ENCODE measurements at places on chromosomes 5 and 9.

DNA sequence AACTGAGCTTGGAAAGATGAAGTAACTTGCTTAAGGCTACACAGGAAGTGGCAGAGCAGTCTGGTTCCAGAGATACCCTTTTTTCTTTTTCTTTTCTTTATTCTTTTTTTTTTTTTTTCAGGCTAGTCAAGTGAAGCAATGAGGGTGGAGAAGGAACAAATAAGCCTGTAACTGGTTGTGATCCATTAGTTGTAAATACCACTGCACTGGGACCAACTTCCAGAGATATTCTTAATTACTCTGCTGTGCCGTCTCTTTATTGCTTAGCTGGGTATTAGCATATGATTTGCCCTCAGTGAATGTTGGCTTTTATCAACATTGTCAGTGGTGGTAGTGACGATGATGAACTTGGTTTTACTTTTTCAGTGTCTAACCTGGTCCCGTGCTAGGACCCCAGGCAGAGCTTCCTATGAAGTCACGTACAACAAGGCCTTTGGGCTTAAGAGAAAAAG, 26.7 kb downstream of the LNPEP start:
- DNase-seq: peak; percentile 36

- no peak for DNase-seq
These were observed 22.0 kb upstream of the SPINK1 start for GRCh38 chr5:147853372-147853987.

DNA sequence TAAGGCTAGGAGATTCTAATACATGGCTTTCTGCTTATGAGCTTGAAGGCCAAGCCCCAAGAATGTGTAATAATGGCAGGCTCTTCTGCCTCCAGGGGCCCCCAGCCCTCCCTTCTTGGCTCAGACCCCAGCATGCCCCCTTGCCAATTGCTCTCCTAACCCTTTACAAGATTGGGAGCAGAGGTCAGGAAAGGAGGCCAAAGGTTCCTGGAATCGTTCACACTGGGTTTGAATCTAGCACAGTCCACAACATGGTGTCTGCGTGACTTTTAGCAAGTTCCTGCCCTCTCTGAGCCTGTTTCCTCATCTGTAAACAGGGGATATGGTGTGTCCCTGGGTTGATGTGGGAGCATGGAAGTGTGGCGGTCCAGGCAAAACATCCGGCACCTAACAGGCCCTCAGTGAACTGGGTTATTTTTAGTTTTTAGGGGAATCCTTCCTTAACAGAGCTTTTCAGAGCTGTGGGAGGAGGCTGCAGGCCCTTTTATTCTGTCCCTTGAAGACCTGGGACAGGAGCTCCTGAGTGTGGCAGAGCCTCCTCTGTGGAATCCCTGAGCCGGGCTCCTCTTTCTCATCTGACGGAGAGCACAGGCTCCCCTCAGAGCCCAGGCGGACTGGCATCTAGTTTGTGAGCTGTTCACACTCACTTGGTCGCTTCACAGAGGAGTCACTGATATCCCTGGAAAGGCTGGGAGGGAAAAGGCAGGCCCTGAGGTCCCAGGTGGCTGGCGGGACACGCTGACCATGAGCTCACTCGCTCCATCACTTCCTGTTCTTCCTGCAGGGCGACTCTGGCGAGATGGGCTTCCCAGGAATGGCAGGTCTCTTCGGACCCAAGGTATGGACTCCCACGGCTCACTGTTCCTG, 23.4 kb upstream of the ORM1 start:
- DNase-seq: no peak

- DNase-seq: peak; percentile 12
These were observed 3.2 kb upstream of the NR4A3 start for GRCh38 chr9:99818500-99818899.

- peak; percentile 47 for DNase-seq
These were observed 87.6 kb downstream of the COL23A1 start for GRCh38 chr5:178502401-178503100.

Measured in NB4 (cell line).